ENCODE measurements at places on chromosomes 3 and 15.

DNA sequence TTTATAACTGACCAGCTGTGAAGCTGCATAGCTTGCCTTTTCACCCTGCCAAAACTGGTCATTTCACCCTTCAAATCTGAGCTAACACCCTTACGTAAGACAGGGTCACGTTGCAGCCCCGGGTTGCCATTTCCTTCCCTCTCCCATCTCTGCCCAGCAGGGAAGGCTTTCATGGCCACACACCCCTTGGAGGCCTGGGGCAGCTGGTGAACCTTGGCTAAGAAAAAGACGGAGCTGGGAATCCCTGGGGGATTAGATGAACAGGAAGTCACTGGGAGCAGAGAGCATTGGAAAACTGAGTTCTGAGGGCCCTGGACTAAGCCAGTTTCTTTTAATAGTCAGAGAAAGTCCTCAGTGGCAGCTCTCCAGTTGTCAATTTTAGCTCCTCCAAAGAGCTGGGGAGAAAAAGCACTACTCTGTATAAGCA, 67.8 kb downstream of the TTC23 start:
- DNase-seq: no peak

GRCh38 chr3:45907769-45908705, 21.7 kb downstream of the CCR9 start:
- DNase-seq: no peak

DNA sequence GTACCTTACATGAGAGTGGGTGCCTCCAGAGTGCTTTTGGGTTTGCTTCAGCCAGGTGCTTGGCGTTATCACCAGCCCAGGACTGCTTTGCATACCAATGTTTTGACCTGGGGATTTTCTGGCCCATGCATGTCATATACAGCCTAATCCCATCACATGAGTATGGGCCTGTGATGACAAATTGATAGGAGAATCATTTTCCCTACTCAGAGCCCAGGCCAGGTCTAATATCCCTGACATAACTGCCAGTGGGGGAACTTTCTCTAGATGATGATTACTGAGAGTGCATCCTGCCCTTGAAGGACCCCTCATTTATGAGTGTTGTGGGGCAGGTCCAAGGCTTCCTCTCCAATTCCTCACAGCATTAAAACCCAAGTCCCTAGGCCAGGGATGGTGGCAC, 197.5 kb upstream of the LYSMD4 start:
- no peak for DNase-seq

GRCh38 chr3:171768281-171768900, 41.9 kb downstream of the PLD1 start:
- DNase-seq: no peak

Data from OCI-M1 (cell line).